Activated CD4-positive, alpha-beta T cell treated with anti-CD3 and anti-CD28 coated beads, Interleukin-2, amount 10 ng/mL, durations not matched to agents 7 days and 5 days (primary cell): ENCODE measurements at places on chromosomes 12 and 14. TPM values are rescaled to one million over a fixed set of nuclear protein-coding genes. Genes with fewer than 3 reads are reported as not detected.

The MYF5 gene
- not detected for total RNA-seq

The RFX4 gene
- not detected for total RNA-seq

The CMA1 gene
- not detected for total RNA-seq

The RNASE2 gene
- not detected for total RNA-seq

The KRT75 gene
- total RNA-seq, result not detected

The GRIP1 gene
- total RNA-seq, result 1.6 TPM

- peak overlapping the region; percentile 26 for H3K4me3 ChIP-seq
- peaks cover 3% of the 10 kb centered on the region for H3K36me3 ChIP-seq
- no peak overlapping the region for H3K27ac ChIP-seq
- peaks cover 41% of the 10 kb centered on the region for H3K4me1 ChIP-seq
- no peaks in the 10 kb centered on the region for H3K27me3 ChIP-seq
Observed at GRCh38 chr14:95537298-95538089, 2.6 kb downstream of the GLRX5 start.

- H3K36me3 ChIP-seq, result peaks cover 13% of the 10 kb centered on the region
- H3K4me1 ChIP-seq, result peaks cover 48% of the 10 kb centered on the region
- no peak for DNase-seq
- no peak overlapping the region for H3K27ac ChIP-seq
Observed at GRCh38 chr14:50832935-50833630, 2.1 kb upstream of the NIN start.

- H3K27me3 ChIP-seq, result peaks cover 2% of the 10 kb centered on the region
- no peaks in the 10 kb centered on the region for H3K36me3 ChIP-seq
- H3K4me1 ChIP-seq, result peaks cover 18% of the 10 kb centered on the region
- H3K4me3 ChIP-seq, result no peak overlapping the region
- H3K27ac ChIP-seq, result no peak overlapping the region
- no peak for DNase-seq
Observed at GRCh38 chr12:9048930-9049329, 59.6 kb downstream of the KLRG1 start.

DNA sequence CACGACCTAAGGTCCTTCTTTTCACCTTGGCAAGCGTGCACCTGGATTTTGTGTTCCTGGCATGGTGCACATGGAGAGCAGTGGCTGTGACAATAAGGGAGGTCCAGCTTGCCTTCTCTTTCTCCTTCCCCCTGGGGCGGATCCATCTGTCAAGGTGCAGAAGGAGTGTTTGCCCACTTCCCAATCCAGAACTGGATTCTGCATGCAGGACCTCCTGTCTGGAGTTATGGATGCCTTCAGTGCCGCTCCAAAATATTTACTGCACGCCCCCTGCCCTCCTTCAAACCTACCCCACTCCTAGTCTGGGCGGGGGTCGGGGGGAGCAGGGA lies 192.7 kb downstream of the DPF3 start:
- H3K27ac ChIP-seq, result no peak overlapping the region
- H3K36me3 ChIP-seq, result no peaks in the 10 kb centered on the region
- peaks cover 19% of the 10 kb centered on the region for H3K4me1 ChIP-seq
- H3K4me3 ChIP-seq, result no peak overlapping the region
- peaks cover 4% of the 10 kb centered on the region for H3K27me3 ChIP-seq
- no peak for DNase-seq

- H3K4me3 ChIP-seq, result peak overlapping the region; percentile 80
- DNase-seq, result peak; percentile 88
- peak overlapping the region; percentile 96 for H3K27ac ChIP-seq
- peaks cover 26% of the 10 kb centered on the region for H3K4me1 ChIP-seq
Observed at GRCh38 chr14:105491366-105491973, 424 bp downstream of the TEDC1 start.

DNA sequence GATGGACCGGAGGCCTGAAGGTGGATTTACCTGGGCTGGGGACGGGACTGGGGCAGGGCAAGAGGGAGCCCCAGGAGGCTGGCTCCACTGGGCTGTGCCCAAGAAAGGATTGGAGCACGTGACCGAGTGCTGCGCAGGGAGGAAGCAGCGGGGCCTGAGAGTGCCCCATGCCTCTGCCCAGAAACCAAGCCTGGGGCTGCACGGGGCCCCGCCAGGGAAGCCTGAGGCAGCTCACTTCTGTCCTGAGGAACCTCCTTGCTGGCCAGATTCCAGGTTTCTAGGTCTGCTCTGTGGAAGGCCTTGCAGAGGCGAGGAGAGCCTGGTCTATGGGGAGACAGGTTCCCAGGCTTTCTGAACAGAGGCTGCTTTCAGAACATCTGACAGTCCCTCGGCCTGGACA lies 10.4 kb downstream of the NGB start:
- no peak for DNase-seq
- no peaks in the 10 kb centered on the region for H3K4me1 ChIP-seq
- peaks cover 15% of the 10 kb centered on the region for H3K27me3 ChIP-seq
- no peaks in the 10 kb centered on the region for H3K36me3 ChIP-seq
- no peak overlapping the region for H3K27ac ChIP-seq

- peaks cover 49% of the 10 kb centered on the region for H3K27me3 ChIP-seq
- H3K4me1 ChIP-seq, result no peaks in the 10 kb centered on the region
- no peaks in the 10 kb centered on the region for H3K36me3 ChIP-seq
- H3K27ac ChIP-seq, result no peak overlapping the region
Observed at GRCh38 chr14:34111953-34112352, 161.1 kb upstream of the EGLN3 start.

GRCh38 chr14:65070471-65070976 lies 31.8 kb downstream of the MAX start:
- H3K4me3 ChIP-seq, result no peak overlapping the region
- peaks cover 13% of the 10 kb centered on the region for H3K4me1 ChIP-seq
- peaks cover 38% of the 10 kb centered on the region for H3K36me3 ChIP-seq
- H3K27ac ChIP-seq, result no peak overlapping the region
- no peak for DNase-seq

DNA sequence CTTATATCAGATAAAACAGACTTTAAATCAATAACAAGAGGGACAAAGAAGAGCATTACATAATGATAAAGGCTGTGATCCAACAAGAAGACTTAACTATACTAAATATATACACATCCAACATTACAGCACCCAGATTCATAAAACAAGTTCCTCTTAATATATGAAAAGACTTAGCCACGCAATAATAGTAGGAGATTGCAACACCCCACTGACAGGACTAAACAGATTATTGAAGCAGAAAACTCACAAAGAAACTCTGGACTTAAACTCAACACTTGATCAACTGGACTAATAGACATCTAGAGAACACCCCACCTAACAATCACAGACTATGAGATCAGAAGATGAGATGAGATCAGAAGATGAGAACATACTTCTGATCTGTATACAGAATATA lies 5.7 kb upstream of the CLEC14A start:
- H3K4me1 ChIP-seq, result peaks cover under 1% of the 10 kb centered on the region
- no peak for DNase-seq
- no peak overlapping the region for H3K4me3 ChIP-seq
- peaks cover 18% of the 10 kb centered on the region for H3K27me3 ChIP-seq
- H3K27ac ChIP-seq, result no peak overlapping the region
- no peaks in the 10 kb centered on the region for H3K36me3 ChIP-seq

- no peak overlapping the region for H3K27ac ChIP-seq
- H3K36me3 ChIP-seq, result no peaks in the 10 kb centered on the region
- no peaks in the 10 kb centered on the region for H3K27me3 ChIP-seq
- no peak overlapping the region for H3K4me3 ChIP-seq
Observed at GRCh38 chr12:20063116-20063515, 305.2 kb upstream of the PDE3A start.

DNA sequence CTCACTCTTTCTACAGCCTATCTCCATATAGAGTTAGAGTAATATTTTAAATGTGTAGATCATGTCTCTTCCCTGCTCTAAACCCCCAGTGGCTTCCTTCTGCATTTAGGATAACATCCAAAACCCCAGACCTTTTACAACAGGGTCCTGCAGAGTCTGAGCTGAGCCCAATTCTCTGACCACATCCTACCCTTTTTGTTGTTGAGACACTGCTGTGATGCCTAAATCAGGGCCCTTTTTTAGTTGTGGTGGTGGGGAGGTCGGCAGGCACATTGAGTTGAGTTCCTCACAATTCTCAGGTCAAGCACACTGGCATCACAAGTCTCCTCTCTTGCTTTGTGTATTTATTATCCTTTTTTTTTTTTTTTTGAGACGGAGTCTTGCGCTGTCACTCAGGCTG lies 1.8 kb upstream of the DDX47 start:
- peak overlapping the region; percentile 58 for H3K27ac ChIP-seq
- H3K36me3 ChIP-seq, result peaks cover 21% of the 10 kb centered on the region
- DNase-seq, result no peak
- no peaks in the 10 kb centered on the region for H3K27me3 ChIP-seq

GRCh38 chr14:87260460-87260859 lies 732.5 kb downstream of the GALC start:
- no peak overlapping the region for H3K27ac ChIP-seq
- no peak for DNase-seq
- H3K36me3 ChIP-seq, result no peaks in the 10 kb centered on the region
- H3K4me3 ChIP-seq, result no peak overlapping the region
